Stimulated activated CD8-positive, alpha-beta memory T cell treated with anti-CD3 and anti-CD28 coated beads, Interleukin-12 subunit alpha, Interleukin-12 subunit beta, amount 100 ng/mL, for 1 hour (primary cell): ENCODE measurements at places on chromosomes 12 and 14.

- DNase-seq = no peak
These were observed 29.1 kb upstream of the NXPH4 start for GRCh38 chr12:57187222-57188089.

GRCh38 chr14:70021548-70022220 is 142.5 kb downstream of the SMOC1 start:
- DNase-seq = no peak

DNA sequence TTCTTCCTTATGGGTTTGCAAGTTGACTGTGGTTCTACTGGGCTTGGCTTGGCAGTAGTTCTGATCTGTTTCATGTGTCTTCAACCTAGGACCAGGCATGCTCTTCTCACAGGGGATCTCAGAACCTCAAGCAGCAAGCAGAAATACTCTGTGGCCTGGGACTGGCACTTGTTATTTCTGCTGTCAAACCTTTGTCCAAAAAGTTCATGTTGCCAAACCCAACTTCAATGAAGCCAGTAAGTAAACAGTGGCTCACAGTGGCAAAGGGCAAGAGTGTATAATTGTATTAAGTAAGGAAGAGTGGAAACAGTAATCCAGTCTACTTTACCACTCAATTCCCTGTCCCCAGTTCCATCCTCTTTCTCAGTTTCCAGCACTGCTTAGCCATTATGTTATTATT is 15.7 kb upstream of the HMGA2 start:
- DNase-seq = no peak

DNA sequence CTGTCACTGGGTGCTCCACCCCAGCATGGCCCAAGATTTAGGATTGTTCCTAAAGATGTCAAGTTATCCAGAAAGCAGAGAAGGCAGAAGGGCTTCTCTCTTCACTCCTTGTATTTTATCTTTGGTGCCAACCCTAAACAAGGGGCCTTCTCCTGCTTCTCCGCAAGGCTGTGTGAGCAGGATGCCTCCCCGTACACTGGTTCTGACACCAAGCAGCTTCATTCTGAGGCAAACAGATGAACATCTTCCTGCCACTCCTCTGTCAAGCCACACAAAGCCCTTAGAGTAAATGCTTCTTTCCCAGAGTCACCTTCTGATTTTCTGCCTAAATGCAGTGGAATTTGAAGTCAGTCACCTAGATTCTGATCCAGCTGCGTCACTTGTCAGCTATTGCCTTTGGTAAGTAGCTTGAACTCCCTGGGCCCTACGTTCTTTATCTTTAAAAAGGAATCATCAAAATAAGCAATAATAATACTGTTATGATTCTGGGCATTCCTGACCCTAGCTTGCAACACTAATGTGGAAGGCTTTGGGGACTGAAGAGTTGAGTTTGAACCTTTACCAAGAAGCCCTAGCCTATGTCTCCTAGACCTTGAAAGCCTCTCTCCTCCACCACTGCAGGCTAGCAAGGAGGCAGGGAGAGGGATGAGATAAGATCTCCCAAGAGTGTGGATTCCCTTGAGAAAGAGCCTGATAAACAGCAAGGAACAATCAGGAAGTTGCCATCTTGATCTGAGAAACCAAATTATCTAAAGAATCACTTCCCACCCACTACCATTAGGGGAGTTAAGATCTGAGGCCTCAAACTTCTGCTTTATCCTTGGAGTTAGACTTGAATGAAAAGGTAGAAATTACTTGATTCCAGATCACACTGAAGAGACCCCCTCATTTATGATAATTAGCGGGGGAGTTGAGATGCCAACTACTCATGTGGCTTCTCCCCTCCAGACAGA is 5.7 kb downstream of the KRT73 start:
- no peak for DNase-seq

DNA sequence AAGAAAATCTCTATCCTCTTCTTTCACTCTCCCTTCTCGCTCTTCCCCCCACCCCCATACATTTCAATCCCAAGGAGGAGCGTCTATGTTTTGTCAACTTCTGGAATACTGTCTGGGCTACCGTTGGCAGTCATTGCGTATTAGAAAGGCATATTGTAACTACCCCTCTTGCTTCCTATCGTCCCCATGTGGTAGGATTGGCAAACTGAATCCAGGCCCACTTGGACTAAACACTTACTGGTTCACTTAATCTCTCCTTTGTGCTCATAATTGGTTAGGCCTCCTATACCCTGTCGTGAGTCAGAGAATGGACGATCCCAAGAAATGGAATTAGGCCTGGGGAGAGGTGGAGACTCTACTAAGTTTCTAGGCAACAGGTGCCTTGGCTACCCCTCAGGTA is 68.8 kb upstream of the SLC8A3 start:
- no peak for DNase-seq

- DNase-seq = no peak
These were observed 186.9 kb downstream of the EMP1 start for GRCh38 chr12:13383379-13383778.
